ENCODE measurements at places on chromosomes 3 and 15.

GRCh38 chr3:32340039-32340438, 51.6 kb upstream of the CMTM7 start:
- peak; percentile 64 for DNase-seq

DNA sequence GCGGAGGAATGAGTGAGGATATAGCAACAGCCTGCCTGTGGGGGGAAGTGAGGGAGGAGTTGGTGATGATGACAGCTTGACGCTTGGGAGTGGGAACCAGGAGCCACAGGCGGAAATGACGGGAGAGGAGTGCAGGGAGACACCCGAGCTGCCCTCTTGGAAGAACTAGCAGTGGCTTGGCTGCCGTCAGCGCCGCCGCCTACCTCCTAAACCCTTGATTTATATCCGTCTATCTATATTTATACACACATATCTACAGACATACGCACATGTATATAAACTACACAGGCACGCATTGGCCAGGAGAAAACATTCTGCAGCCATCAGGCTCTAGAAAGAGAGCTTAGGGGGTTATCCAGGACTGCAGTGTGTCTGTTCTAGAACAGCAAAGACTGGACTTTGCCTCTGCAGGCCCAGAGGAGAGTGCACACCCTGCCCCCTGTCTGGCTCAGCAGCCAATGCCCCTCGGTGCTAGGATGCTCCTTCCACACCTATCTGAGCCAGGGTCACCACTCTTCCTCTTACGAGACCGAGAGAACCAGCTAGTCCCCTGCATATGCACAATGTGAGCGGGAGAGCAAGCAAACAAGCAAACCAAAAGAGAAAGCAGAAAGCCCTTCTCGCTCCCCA, 45.3 kb upstream of the MAGEF1 start:
- DNase-seq = no peak

GRCh38 chr3:85304360-85304964, 345.7 kb downstream of the CADM2 start:
- peak; percentile 5 for DNase-seq

- DNase-seq = no peak
These were observed 14.7 kb upstream of the KLHL40 start for GRCh38 chr3:42670670-42671069.

All from renal cortical epithelial cell (primary cell).